ENCODE measurements at places on chromosomes 13 and 19.

GRCh38 chr19:51986309-51987291, at the start of gene ZNF350:
Gene ZNF350, minus strand, starts transcription at chr19:51986840. Its CDS starts 12,480 bp downstream, at chr19:51974360.
- peak; percentile 81 for DNase-seq

- no peak for DNase-seq
Observed at GRCh38 chr13:49053215-49053614, 77.5 kb downstream of the FNDC3A start.

DNA sequence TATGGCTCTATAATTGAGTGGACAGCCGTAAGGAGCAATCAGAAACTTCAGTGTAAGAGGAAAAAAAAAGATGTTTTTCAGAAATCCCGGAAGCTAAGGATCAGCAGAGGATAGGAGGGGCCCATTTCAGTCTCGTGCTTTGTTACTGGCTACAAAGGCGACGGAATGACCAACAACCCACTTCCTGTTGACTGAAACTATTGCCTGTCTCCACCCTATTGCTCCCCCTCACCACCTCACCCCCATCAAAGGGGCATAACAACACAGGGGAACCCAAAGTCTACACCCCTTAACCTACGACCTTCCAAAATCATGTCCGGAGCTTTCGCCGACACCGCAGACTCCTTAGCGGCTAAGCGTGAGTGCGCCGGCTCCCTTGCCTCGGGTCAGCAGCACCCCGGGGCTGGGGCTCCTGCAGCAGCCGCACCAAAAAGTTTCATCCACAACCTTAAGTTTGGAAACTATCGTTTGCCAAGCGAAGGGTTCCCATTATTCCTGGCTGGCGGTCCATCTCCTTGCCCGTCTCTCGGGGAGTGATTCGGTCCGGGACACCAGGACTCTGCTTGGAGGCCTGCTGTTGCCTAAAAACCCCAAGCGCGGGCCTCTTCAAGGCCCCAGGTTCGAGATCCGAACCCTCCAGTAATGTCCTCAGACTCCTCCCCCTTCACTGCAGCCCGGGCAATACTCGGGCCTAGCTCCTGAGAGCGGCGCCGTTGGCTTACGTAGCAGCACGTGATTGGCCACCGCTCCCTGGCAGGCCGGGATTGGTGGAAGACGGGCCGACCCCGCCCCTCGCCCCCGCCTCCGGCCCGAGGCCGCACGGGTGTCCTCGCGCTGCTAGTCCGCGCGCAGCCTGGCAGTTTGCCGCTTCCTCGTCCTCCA, at the start of gene TPP2:
TSS of gene TPP2 (plus strand) at position 840 of the 882 bp plus-strand sequence. CDS start 53 bp downstream, outside the sequence.
- DNase-seq, result peak; percentile 78

DNA sequence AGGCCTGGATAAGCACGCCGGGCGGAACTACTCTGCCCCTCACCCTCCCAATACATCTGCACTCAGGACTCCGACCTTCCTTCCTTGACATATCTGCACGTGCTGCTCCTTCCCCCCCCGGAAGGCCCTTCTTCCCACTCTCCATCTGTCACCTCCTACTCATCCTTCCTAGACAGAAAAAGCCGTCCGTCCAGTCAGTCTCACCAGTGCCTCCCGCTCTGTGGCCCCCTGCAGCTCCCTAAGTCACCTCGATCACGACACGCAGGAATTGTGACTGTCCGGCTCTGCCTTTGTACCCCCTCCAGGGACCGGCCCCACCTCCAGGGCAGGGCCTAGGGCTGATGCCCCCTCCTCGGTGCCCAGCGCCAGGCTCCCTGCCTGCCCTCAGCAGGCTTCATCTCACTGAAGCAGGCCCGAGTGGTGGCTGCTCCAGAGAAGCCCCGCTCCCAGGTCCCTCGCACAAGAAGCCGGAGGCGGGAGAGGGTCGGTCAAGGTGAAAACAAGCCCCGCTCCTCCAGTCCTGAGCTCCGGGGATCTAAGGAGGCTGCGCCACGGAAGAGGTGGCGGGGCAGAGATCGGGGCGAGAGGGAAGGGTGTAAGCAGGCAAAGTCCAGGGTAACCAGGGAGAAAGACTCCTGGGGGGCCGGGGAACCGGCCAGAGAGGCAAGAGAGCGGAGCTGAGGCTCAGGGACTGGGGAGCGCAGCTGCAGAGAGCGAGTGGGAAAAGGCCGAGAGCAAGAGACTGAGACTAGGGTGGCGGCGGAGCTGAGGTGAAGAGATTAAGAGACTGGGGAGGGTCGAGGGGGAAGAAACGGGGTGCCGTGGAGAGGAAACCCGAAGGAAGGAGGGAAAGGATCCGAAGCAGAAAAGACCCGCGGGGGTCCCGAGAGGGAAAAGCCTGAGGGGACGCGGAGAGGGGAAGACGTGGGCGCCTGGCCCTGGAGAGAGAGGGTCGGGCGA, 1.1 kb downstream of the PPP6R1 start:
- no peak for DNase-seq

GRCh38 chr13:29081697-29082440, 261.7 kb downstream of the MTUS2 start:
- no peak for DNase-seq

DNA sequence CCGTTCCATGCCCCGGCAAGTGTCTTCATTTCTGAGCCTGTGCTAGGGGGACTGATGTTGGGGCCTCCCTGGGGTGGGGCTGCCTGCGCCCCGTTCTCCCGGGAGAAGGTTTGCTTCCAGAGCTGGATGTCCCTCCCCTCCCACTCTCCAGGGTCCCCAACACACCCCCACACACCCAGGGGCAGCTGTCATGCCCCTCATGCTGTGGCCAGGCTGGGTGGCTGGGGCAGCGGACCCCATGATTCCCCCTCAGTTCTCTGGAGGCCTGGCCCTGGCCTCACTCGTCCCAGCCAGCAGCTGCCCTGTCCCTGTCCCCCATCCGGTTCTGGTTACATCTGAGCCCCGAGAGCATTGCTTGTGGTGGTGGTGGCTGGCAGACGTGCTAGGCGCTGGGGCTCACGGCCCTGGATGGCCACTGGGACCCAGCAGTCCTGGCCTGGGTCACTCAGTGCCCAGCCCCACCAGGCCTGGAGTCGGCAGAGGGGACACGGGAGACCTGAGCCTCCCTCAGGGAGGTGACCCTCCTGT, 184.8 kb downstream of the KDM4B start:
- no peak for DNase-seq

DNA sequence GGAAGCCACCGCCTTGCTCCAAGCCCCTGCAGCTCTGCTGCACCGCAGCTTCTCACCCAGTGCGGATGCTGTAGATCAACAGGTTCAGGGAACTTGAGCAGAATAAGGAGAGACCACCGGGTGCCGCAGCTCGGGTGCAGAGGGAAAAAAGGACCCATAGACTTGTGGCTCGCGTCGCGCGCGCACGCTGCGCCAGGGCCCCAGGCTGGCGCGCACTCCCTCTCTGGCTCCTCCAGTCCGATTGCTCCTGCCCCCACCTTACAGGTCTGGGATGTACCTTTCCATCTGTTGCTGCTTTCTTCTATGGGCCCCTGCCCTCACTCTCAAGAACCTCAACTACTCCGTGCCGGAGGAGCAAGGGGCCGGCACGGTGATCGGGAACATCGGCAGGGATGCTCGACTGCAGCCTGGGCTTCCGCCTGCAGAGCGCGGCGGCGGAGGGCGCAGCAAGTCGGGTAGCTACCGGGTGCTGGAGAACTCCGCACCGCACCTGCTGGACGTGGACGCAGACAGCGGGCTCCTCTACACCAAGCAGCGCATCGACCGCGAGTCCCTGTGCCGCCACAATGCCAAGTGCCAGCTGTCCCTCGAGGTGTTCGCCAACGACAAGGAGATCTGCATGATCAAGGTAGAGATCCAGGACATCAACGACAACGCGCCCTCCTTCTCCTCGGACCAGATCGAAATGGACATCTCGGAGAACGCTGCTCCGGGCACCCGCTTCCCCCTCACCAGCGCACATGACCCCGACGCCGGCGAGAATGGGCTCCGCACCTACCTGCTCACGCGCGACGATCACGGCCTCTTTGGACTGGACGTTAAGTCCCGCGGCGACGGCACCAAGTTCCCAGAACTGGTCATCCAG, 964 bp downstream of the PCDH17 start:
- no peak for DNase-seq

DNA sequence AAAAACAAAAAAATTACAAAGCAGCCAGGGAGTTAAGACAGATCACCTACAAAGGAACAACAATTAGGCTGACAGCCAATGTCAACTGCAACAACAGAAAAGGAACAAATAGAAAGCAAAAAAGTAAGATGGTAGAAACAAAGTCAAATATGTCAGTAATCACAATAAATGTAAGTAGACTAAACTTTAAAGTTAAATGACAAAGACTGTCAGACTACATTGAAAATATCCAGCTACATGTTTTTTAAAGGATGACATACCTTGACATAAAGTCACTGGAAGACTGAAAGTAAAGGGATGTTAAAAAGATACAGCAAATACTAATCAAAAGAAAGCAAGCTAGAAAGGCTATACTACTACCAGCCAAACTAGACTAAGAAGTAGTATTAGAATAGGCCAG, 14.9 kb downstream of the TMEM161A start:
- no peak for DNase-seq

GRCh38 chr19:34936184-34936583, 9.5 kb downstream of the ZNF30 start:
- no peak for DNase-seq

GRCh38 chr13:73704587-73704986, 429.6 kb downstream of the KLF12 start:
- no peak for DNase-seq

- DNase-seq, result no peak
Observed at GRCh38 chr13:48299591-48299990, 4.0 kb upstream of the RB1 start.

DNA sequence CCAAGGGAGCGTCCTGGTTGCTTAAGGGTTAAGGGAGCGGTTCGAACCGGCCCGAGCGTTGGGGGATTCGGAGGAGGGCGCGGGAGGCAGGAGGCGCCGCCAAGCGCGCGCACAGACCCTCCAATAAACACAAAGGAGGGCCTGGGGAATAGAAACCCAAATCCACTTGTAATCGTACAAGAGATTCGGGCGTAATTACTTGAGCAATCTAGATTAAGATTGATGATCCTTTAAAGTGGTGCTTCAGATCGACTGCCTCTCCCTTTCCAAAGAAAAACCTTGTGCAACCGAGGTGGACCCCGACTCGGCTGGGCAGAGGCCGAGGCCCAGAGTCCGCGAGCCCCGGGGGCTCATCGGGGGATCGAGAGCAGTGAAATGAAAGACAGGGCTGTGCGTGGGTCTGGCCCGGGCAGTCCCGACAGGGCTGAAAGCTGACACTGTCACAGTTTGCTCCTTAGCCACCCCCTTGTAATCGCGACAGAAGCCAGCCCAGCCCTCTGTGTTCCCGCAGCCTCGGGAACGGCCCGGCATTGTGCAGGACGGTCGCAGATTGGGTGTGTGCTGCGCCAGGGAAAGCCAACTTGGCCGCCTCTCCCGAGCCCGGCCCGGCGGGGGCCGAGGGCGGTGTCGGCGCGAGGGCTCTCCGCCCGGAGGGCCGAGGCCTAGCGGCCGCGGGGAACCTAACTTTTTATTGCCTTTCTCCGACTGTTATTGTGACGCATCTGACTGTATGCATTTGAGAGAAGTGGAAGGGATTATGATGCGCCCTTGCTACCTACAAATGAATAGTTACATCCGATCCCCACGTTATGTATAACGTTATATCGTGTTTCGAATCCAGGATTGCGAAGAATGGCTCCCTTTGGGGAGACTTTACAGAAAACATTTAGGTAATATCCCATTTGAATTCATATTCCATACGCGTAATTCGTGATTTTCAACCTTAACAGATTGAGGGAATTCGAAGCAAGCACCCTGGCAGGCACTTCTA, 5.5 kb downstream of the MAB21L1 start:
- no peak for DNase-seq

GRCh38 chr19:852136-853013, at the start of gene ELANE:
Gene ELANE, plus strand, starts transcription at chr19:852303. Its CDS starts 26 bp downstream, at chr19:852329.
- no peak for DNase-seq

DNA sequence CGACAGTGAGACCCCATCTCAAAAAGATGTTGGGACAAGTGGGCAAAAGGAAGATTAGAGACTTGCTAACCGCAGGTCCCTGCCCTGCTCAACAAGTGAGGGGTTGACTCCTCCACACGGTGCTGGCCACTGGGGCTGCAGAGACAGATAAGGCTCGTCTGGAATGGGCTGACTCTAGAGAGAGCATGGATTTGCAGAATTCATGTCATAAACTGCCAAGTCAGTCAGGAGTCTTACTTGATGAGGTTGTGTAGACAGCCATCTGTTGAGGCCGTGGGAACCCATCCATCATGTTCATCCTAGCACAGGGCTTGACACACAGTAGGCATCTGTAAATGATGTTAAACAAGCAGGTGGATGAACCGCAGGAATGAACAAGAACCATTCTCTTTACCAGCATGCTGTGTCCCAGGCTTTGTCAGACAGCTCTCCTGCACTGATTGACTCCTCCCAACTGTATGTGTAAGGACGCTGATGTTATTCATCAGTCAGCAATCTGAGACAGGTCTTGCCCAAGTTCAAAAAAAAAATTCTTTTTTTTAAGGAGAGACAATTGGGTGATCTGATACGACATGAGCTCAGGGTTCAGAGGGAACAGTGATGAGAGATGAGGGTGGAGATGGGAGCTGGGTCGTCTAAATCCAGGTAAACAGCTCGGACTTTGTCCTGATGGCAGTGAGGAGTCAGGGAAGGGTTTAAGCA, 8.8 kb downstream of the PAF1 start:
- DNase-seq, result no peak

GRCh38 chr13:75341028-75341427, 140.9 kb downstream of the TBC1D4 start:
- no peak for DNase-seq

DNA sequence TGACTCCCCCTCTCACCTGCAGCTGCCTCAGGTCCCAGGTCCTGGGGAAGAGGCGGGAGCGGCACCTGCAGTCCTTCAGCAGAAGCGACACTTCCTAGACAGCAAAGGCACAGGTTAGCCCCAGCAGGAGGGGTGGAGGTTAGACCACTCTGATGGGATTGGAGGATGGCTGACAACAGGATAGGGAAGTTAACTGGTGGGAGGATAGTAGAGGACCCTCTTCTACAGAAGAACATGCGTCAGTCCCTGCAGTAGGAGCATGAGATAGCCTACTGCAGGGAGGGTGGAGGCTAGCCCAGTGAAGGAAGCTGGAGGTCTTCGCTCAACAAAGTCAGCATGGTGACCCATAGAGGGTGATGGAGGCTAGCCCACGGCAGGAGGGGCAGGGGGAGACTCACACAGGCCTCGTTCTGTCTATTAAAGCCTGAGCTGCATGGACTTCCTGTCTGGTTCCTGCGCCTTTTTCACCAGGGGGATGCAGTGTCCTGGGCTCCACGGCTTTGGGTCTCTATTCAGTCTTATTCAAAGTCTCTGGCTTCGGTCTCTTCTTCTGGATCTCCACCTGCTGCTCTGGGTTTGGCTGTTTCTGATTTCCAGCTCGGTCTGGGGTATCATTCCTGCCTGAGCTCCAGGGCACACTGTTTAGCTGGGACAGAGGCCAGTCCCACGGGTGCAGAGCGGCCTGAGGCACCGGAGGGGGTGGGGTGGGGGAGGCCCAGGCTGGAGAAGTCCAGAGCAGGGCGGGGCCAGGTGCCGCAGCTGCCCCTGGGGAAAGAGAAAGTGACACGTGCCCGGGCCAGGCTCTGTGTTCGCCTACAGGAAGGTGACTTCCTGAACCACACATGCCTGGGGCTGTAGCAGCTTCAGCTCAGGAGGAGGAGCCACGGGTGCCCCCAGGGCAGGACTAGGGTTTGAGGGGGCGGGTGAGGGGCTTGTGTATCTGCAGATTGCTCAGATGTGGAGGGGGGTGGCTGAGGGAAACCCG, 7.3 kb downstream of the IFNL3 start:
- DNase-seq, result no peak

- DNase-seq, result no peak
Observed at GRCh38 chr13:40440990-40441820, 225.2 kb downstream of the FOXO1 start.

Measured in NCI-H1436 treated with DMSO at 0.1 percent for 48 hours (cell line).